MV-4-11 (cell line): ENCODE measurements at places on chromosomes 2 and 18.

GRCh38 chr18:8928847-8929780 is 173.4 kb upstream of the NDUFV2 start:
- DNase-seq: no peak

- DNase-seq: peak; percentile 95
Measured at GRCh38 chr2:96888072-96889011, 18.5 kb upstream of the SEMA4C start.

GRCh38 chr2:166357068-166357949 is 18.4 kb downstream of the SCN9A start:
- peak; percentile 31 for DNase-seq

DNA sequence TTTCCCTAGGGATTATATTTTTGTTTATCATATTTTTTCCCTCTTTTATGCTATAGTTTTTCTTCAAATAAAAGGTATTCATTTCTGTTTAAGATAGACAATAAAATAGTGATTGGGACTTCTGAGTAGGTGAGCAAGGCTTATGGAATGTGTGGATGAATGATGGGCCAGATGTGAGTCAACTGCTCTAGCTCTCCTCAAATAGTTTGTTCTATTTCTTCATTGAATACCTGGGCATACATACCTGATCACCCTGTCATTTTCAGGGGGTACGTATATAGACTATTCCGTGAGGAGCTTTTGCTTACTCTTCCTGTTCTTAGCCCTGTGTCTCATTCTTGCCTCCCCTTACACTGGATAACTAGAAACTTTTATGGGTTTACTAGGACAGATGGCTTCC is 41.9 kb downstream of the BABAM2 start:
- DNase-seq: no peak

DNA sequence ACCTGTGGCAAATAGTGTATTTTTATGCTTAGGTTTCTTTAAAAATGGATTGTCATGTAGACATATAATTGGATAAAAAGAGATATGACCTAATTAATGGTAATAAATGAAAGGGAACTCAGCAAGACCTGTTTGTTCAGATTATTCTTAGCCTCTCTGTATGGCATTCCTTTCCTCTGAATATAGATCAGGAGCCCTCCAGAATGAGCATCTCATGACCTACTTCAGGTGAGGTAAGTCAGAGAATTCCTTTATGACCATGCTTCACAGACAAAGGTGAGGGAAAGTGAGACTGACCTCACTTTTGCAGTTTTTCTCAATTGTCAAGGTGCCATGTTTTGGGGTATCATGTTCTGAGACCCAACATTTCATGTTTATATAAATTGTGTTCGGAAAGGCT is 1744.3 kb upstream of the PIK3C3 start:
- DNase-seq: no peak
